Umbilical cord (tissue), 2 donors: ENCODE measurements at places on chromosomes 13 and 19. TPM values are rescaled to one million over a fixed set of nuclear protein-coding genes. Genes with fewer than 3 reads are reported as not detected.

The OR7A17 gene
- total RNA-seq, result 3.9 TPM

The TECR gene
- total RNA-seq, result 61.4 TPM

The KCNRG gene
- 5.3 TPM for total RNA-seq

DNA sequence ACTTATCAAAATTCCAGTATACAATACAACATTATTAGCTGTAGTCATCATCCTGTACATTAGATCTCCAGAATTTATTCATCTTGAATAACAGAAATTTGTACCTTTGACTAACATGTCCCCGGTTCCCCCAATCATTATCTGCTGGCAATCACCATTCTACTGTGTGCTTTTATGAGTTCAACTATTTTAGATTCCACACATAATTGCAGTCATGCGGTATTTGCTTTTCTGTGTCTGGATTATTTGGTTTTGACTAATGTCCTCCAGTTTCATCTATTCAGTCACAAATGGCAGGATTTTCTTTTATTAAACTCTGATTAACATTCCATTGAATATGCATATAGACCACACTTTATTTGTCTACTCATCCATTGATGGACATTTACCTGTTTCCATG is 530.7 kb upstream of the SLITRK1 start:
- DNase-seq, result no peak

DNA sequence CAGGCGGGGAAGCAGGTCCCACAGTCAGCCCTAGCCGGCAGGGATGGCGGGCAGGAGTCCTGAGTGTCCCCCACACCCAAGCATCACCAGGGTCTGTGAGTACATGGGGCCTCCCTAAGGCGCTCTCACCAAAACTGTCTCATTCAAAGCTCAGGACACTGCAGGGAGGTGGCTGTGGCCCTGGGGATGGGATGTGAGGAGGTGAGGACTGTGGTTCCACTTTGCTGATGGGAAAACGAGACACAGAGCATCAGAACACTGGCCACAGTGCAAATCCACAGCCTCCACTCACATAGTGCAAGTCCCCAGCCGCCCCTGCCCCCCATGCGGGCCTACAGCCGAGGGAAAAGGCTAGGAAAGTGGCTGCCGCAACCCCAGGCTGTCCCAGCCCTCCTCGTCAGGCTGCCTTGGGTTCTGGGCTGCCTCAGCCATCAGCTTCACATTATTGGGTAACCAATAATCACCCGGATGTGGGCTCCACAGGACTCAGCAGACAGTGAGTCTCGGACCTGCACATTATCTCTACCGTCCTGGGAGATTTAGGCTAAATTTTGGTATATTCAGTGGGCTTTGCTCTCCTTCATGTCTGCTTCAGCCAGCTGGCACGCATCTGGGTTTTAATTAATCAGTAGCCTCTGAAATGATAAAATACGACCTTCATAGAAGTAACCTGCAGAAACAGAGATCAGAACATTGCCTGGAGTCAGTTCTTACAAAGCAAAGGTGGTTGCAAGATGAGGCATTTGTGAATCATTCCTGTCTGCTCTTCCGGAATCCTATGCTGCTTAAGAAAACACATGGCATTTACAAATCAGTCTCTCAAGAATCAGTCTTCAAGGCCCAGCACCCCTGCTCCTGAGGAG is 77.0 kb downstream of the SOX1 start:
- no peak for DNase-seq
